ENCODE measurements at places on chromosomes 6 and 20.

DNA sequence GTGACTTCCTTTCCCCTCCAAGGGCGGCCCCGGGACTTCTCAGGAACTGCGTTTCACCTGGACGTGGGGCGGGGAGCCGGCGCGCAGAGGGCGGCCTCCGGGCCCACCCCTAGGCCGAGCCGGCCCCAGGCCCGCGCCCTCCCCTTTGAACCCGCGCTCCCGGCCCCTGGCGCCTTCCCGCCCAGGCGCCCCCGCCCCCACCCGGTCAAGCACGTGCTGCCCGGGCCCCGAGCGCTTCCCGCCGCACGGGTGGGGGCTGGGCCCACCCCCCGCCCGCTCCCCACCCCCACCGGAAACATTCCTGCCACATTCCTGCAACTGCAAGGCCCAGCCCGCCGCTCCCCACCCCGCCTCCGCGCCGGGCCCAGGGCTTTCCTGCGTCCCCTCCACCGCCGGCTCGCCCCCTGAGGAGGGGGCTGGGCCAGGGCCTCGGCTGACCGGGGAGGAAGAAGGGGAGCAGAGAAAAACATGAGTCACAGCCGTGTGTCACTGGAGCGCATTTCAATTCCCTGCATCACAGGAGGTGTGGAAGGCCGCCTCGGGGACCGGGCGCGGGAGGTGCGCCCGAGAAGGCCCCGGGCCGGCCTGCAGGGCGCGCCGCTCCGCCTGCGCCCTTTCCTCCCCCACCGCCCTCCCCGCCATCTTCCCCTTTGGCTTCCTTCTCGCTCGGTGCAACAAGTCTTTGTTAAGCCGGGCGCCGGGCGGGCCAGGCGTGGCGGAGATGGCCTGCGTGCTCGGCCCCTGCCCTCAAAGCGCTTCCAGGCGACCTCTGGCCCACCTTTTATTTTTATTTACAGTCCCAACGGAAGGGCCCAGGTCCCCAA is 1.2 kb upstream of the HMGA1 start:
- peaks cover 28% of the 10 kb centered on the region for H3K4me1 ChIP-seq
- no peaks in the 10 kb centered on the region for H3K27me3 ChIP-seq
- no peak for DNase-seq
- no peak overlapping the region for H3K4me3 ChIP-seq
- H3K36me3 ChIP-seq, result no peaks in the 10 kb centered on the region
- H3K27ac ChIP-seq, result peak overlapping the region; percentile 67

DNA sequence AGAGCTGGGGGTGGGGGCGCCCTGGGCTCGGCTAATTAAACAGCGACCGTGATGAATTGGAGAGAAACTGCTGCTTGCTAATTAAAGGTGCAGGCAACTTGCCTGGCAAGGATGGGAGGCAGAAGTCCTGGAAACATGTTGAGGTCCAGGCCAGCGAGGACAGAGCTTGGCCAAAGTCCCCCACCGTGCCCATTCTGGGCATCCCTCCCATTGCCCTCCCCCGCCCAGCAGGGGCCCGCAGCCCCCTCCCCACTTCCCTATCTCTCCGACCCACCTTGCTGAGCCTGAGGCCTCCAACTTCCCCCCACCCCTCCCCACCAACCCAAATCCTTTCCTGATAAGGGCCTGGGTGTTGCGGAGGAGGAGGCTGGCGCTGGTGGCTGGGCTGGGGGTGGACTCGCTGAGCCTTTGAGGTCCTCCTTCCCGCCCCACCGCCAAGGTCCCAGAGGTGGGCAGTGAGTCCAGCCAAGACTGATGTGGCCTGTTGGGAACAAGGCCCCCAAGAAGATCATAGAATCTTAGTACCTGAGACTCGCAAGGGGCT is 23.3 kb downstream of the C20orf203 start:
- H3K27me3 ChIP-seq, result no peaks in the 10 kb centered on the region
- H3K27ac ChIP-seq, result no peak overlapping the region
- no peak for DNase-seq
- no peaks in the 10 kb centered on the region for H3K36me3 ChIP-seq

DNA sequence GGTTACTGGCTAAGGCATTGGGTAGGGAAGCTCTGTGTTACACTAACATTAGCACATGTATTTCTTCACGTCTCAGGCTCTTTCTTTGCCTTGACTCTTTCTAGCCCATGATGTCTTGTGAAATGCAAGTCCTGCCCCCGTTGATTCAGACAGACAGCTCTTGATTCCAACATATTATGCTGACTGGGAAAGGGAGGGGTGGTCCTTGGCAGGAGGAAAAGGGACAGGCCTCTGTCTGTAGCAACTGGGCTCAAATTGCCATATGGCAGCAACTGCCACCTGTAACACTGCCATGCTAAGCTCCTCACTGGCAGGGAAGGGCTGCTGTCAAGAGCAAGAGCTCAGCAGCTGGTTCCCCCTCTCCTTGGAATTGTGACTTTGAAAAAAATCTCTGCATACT is 5.7 kb upstream of the KCNK15 start:
- no peak overlapping the region for H3K4me3 ChIP-seq
- H3K27ac ChIP-seq, result no peak overlapping the region
- no peaks in the 10 kb centered on the region for H3K36me3 ChIP-seq
- peaks cover 16% of the 10 kb centered on the region for H3K4me1 ChIP-seq

DNA sequence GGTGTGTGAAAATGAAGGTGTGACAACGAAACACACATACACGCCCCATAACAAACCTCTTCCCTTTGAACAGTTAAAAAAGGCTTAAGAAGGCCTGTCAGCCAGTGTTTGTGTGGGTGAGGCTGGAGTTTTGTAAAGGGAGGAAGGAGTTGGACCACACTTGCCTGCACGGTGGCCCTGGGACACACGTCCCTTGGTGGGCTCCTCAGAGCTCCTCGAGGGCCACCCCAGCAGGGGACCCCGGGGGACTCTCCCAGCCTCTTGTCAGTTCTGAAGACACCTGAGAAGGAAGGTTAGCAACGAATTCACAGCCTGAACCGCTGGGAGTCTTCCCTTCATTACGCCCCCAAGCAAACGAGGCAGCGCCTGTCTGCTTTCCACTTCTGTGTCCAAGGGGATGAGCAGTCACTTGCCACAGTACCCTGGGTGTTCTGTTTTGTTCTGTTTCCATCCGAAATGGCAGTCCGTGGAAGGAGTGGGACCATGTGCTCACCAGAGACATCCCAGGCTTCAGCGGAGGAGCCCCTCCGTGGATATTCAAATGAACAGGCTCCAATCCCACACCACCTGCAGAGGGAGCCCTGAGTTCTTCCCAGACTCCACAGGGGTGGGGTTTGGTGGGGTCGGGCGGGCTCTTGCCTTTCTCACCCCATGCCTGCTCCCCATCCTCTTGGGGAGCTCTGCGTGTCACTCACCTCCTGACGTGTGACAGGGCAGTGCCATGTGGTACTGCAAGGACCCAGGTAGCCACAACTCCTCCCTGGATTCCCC is 68.6 kb downstream of the NRN1 start:
- no peaks in the 10 kb centered on the region for H3K4me1 ChIP-seq
- no peaks in the 10 kb centered on the region for H3K27me3 ChIP-seq
- no peak for DNase-seq
- H3K27ac ChIP-seq, result no peak overlapping the region

DNA sequence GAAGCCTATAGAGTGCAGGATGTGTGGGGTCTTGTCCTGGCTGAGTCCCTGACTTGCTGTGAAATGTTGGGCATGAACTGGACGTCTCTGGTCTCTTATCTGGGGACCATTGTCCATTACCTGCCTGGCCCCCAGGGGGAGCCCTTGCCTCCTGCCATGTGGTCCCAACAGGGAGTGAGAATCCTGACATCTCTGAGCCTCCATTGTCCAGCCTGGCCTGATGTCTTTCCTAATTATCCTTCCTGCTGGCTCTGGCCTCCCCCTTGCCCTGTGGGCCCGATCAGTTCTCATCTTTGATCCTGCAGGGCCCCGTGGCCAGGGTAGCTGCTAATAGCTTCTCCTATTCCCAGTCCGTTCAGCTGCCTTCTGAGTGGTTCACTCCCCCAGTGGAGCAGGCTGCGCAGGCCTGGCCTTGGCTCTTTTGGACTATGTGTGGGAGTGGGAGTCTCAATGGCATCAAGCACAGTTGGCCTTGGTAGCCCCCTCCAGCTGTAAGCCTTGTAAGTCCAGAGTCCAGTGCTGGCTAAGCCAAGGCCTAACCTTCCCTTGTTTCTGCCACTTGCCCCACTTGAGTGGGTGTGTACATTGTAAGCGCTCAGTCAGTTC is 77.9 kb upstream of the RALY start:
- no peaks in the 10 kb centered on the region for H3K27me3 ChIP-seq
- H3K4me1 ChIP-seq, result peaks cover 9% of the 10 kb centered on the region
- H3K4me3 ChIP-seq, result no peak overlapping the region

DNA sequence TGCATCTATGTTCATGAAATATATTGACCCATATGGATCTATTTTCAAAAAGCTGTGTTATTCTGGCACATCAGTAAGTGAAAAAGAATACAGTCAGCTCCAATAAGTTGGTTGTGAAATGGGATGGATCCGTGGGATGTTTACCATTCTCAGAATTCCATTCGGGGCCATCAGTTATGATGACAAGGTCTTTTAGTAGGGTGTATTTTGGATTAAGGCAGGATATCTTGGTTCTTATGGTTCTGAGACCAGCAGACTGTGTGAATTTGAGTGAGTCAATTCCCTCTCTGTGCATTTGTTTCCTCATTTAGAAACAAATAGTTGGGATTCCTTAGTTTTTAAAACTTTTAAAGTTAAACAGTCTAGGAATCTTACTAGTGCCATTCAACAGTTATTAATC is 287.4 kb downstream of the CD109 start:
- H3K36me3 ChIP-seq, result no peaks in the 10 kb centered on the region
- no peaks in the 10 kb centered on the region for H3K27me3 ChIP-seq
- H3K27ac ChIP-seq, result no peak overlapping the region
- DNase-seq, result no peak

- no peaks in the 10 kb centered on the region for H3K36me3 ChIP-seq
- H3K27me3 ChIP-seq, result no peaks in the 10 kb centered on the region
Observed at GRCh38 chr6:83352424-83353061, 78.3 kb downstream of the ME1 start.

DNA sequence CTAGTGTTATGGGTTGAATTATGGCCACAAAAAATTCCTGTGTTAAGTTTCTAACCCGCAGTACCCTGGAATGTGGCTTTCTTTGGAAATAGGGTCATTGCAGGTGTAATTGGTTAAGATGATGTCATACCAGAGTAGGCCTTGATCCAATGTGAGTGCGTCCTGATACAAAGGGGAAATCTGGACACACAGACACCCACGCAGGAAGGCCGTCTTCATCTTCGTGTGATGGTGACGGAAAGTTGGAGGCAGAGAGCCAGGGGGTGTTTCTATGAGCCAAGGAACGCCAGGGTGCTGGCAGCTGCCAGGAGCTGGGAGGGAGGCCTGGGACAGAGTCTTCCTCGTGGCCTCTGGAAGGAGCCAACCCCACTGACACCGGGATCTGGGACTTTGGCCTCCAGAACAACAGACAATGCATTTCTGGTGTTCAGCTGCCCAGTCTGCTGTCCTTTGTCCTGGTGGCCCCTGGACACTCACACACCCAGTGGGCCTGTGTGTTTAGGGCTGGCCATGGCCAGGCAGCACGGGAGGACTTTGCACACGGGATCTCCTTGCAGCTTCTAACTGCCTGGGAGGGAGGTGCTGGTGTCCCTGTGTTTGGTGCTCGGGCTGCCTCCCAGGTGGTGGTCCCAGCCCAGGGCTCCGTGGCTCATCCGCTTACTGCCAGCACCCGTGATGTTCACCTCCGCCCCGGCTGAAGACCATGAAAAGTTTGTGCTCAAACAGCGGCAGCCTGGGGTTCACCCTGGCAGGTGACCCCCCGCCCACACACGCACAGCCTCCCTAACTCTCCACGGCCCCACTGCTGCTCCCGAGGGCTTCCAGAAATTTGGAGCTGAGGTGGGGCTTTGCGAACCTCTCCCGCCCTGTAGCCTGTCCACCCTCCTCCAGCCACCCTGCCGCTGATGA is 53.4 kb upstream of the GATA5 start:
- DNase-seq, result no peak
- H3K4me1 ChIP-seq, result peaks cover 15% of the 10 kb centered on the region
- peak overlapping the region; percentile 29 for H3K27ac ChIP-seq
- no peaks in the 10 kb centered on the region for H3K36me3 ChIP-seq
- no peaks in the 10 kb centered on the region for H3K27me3 ChIP-seq
- H3K4me3 ChIP-seq, result no peak overlapping the region

DNA sequence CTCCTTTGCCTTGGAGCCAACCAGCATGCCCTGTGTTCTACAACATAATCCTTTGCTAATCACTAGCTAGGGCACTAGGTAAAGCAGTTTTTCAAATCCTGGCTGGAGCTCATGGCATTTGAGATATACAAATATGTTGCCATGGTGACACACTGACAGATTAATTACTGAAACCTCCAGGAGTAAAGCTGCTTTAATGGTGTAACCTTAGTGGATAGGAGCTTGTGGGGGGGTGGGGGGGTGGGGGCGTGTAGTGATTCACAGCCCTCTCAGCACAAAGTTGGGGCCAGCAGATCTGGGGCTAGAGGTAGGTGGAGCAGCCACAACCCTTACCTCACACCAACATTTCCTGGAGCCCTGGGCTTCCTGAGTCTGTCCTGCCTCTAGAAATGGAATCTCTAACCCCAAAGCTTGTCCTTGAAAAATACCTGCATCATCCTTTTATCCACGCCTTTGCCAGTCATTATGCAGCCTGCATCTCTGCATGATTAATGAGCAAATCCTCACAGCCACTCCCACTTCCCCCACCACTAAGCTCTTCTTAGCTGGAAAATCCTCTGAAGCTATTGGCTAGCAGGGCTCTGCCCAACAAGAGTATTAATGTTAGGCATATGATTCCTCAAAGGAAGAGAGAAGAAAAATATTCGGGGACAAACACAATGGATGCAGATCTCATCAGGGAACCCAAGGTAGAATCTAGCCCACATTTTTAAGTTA is 84.5 kb upstream of the PRND start:
- H3K36me3 ChIP-seq, result no peaks in the 10 kb centered on the region
- DNase-seq, result no peak
- no peak overlapping the region for H3K4me3 ChIP-seq
- H3K4me1 ChIP-seq, result no peaks in the 10 kb centered on the region
- H3K27ac ChIP-seq, result no peak overlapping the region

- no peak overlapping the region for H3K27ac ChIP-seq
- no peak for DNase-seq
- no peaks in the 10 kb centered on the region for H3K4me1 ChIP-seq
- H3K4me3 ChIP-seq, result no peak overlapping the region
- H3K27me3 ChIP-seq, result no peaks in the 10 kb centered on the region
Observed at GRCh38 chr6:147941143-147941542, 401.5 kb upstream of the SASH1 start.

DNA sequence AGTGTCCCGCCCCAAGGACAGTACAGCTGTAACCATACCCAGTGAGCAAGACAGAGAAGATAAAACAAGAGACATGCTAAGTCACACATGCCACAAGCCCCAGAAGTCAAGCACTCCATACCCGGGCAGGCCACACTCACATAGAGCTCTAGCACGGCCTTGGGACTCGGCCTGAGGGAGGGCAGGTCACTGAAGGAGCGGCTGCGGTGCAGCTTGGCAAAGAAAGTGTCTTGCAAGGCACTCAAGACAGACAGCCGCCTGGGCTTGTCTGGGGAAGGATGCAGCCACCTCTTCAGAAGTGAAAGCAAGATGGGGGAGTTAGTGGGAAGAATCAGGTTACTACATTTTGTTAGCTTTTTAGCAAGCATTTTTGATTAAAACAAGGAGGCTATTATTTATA is 48.7 kb upstream of the ARMH2 start:
- H3K36me3 ChIP-seq, result no peaks in the 10 kb centered on the region
- H3K27me3 ChIP-seq, result no peaks in the 10 kb centered on the region
- DNase-seq, result no peak
- H3K27ac ChIP-seq, result no peak overlapping the region
- H3K4me3 ChIP-seq, result no peak overlapping the region

GRCh38 chr20:6100246-6100645 is 22.6 kb downstream of the FERMT1 start:
- no peaks in the 10 kb centered on the region for H3K36me3 ChIP-seq
- H3K27me3 ChIP-seq, result no peaks in the 10 kb centered on the region
- H3K27ac ChIP-seq, result no peak overlapping the region
- H3K4me1 ChIP-seq, result no peaks in the 10 kb centered on the region

Measured in Caco-2 (cell line).